ENCODE measurements at places on chromosomes 11 and 22. TPM values are rescaled to one million over a fixed set of nuclear protein-coding genes. Genes with fewer than 3 reads are reported as not detected.

DNA sequence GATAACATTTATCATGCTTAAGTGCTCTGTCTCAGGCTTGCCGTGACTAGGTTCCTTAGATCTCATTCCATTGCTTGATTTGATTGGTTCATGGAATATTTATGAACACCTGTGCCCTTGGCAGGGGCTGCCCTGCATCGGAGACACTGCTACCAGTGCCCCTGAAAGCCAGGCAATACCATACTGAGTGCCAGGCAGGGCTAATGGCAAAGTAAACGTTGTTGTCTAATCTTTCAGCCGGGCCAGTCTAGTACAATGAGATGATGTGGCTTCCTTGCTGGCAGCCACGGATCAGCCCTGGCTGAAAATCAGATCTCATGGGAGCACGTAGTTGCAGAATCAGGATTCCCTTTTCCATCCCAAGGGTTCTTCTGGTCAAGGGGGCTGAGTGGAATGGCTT, 5.0 kb upstream of the PGA3 start:
- DNase-seq = no peak

GRCh38 chr11:124108156-124108555, 7.1 kb upstream of the VWA5A start:
- no peak for DNase-seq

DNA sequence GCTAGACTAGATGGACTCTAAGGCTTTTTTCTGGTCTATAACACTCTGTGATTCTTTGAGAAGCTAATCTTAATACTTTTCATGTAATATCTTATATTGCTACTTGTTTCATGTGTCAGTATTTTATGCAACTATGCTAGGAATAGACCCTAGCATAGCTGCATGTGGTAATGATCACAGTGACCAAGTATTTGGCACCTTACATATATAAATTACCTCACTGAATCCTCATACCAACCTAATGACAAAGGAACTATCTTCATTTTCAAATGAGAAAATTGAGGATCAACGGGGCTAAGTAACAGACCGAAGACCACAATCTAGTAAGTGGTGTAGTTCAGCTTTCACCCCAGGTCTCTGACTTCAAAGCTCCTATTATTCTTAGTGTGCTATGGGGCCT, 327.3 kb upstream of the PITPNB start:
- no peak for DNase-seq

GRCh38 chr22:27331526-27332281, 469.9 kb downstream of the MN1 start:
- peak; percentile 80 for DNase-seq

DNA sequence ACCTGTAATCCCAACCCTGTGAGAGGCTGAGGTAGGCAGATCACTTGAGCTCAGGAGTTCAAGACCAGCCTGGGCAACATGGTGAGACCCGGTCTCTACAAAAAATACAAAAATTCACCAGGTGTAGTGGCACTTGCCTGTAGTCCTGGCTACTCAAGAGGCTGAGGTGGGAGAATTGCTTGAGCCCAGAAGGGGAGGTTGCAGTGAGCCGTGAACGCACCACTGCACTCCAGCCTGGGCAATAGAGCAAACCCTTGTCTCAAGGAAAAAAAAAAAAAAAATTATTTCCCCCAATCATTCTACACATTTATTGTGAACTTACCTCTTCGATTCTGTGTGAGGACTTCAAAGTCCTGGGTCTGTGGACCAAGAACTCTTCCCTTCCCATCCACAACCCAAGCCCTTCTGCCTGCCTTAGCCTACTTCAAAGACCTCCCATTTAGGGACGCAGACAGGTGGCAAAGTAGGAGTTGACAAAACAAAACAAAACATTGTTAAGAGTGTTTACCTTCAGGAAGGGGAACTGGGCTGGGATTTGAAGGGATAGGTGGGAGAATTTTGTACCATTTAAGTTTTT, 3.8 kb upstream of the WEE1 start:
- no peak for DNase-seq

DNA sequence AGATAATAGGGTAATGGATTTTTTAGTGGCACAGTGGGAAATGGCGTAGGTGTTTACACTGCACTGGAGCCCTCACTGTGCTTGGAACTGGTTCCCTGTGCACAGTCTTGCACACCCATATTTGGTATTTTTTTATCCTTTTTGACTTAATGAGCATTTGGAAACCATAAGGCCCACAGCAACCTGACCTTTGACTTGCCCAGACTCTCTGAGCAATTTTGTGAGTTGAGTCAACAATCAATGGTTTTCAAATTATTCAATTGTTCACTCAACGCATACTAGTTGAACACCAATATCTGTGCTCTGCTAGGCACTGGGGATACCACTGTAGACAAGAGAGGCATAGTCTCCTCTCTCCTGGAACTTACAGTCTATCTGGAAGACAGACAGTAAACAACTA, 14.3 kb downstream of the CD44 start:
- DNase-seq = no peak

DNA sequence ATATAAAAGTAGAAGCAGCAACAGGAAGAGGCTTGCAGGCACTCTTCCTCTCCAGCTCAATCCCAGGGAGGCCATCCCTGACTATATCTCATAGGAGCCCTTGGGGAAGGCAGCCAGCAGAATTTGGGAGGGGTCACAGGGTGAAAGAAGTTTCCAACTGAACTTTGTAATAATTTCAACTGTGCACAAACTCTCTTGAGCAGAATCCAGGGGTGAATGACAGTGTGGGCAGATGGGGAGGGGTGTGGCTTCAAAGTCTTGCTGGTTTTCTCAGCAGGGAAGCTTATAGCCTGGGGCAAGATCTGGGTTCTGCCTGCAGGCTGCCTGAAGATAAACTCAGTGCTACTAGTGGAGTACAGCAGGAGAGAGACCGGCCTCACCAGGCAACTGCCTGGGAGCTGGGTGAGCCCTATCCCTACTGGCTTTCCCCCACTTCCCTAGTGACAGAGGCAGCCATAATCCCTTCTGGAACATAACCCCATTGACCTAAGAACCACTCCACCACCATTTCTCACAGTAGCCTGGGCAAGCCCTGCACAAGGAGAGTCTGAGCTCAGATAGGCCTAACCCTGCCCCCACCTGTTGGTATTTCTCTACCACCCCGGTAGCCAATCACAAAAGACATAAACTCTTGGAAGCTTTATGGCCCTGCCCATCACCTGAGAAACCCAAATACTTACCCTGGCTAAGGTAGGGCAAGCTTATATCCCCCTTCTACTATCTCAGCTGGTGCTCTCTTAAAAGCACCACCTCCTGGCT, 17.8 kb upstream of the TTC12 start:
- DNase-seq = peak; percentile 52

GRCh38 chr11:32713496-32713895, 81.0 kb downstream of the CCDC73 start:
- no peak for DNase-seq

GRCh38 chr11:2375964-2376551, 1.1 kb upstream of the CD81 start:
- peak; percentile 32 for DNase-seq

DNA sequence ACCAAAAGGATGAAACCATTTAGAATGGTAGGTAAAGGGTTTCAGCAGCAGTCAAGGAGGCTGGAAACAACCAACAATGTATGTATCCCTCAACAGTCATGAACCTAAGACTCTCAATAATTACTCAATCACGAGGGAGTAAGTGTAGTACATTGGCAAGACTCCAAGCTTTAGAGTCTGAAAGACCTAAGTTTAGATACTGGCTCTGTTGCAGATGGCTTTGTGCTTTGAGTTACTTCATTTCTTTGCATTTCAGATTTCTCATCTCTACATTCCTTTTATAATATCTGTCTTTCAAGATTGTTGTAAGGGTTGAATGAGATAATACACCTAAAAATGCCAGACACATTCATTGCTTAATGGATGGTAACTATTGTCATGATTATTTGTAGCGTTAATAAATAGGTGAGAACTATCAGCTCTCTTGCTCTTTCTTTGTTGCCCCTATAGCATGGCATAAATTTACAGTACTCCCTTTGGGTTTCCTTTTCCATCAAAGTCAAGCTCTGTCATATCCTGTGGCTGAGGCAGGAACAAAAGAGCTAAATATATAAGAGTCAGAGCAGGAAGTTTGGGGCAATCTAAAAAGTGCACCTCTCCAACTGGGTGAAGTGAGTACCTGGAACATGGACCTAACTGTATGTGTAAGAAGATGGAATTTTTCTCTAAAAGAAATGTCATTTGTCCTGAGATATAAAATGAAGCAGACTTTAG, 228.2 kb upstream of the ZC3H12C start:
- no peak for DNase-seq

GRCh38 chr22:42380769-42381551, 51.2 kb downstream of the NFAM1 start:
- peak; percentile 38 for DNase-seq

DNA sequence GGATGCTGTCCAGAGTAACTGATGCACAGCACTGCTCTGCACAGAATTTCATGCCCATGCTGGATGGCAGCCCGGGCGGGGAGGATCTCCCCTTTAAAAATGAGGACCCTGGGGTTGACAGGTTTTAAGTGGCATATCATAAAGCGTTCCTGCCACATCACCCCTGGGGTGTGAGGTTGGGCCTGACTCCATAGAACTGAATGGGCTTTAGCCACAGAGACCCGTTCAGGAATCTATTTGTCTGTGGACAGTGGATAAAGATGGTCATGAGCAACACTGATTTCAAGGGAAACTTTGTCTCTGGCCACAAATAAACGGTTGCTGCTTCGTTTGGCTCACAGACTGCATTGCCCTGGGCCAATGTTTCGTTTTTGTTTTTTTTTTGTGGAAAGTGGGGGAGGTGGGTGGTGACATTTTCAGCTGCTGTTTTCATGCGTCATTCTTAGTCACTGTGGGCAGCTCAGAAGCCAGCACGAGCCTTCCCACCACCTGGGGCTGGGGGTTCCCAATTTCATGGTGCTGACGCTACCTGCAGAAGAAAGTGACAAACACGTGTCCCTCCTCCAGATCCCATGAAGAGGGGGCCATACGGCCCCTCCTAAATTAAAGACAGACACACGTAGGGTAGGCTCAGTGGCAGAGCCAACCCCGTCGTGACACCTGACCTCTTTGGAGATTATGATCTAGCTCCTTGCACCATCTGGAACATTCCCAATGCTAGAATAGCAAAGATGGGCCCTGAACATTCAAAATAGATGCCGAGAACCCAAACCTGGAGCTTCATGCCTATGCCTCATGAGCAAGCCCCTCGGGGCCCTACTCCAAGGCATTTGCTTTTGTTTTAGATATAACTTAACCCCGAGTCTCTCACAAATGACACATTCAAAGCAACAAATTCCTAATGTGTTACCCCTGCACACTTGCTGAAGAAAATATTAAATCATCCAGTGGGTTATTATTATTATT, 54.8 kb upstream of the PHF21B start:
- DNase-seq = no peak

DNA sequence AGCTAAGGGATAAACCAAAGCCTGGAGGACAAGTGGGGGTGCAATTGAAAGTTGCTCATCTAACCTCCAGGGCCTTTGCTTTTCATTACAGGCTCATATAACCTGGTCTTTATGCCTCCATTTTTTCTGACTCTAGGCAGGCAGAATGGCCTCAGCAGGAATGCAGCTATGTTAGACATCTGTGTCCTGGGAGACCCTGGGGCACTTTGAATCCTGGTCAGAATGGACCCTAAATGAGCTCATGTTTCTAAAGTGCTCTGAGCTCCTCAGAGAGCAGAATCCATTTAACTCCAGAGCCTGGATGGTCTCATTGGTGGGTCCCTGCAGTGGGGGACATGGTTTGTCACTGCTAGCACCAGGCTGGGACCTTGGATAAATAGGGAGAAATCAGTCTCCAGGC, 177.3 kb downstream of the KIRREL3 start:
- DNase-seq = no peak

DNA sequence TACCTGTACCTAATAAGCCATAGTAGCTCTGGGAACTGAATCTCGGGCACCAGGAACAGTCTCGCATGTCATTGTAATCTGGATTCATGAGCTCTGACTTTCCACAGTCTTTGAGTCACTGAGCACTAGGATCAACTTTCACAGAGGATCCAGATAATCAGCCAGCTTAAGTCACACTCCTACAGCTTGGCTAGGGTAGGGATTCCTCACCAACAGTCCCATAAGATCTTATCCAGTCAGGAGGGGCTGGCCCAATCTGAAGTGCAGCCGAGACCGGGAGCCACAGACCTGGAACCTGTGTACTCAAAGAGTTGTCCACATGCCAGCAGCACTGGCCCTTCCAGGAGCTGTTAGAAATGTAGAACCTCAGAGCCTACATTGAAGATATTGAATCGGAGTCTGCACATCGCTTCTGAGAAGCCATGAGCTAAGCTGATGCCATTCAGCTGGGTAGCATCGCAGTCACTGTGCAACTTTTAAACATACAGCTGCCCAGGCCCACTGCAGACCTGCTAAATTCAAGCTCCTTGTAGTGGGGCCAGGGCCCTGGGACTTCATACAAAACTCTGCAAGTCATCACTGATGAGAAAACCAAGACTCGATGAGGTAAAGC, 538.8 kb upstream of the B3GAT1 start:
- no peak for DNase-seq

- peak; percentile 67 for DNase-seq
These were observed 605 bp upstream of the COPB1 start for GRCh38 chr11:14500181-14500651.

DNA sequence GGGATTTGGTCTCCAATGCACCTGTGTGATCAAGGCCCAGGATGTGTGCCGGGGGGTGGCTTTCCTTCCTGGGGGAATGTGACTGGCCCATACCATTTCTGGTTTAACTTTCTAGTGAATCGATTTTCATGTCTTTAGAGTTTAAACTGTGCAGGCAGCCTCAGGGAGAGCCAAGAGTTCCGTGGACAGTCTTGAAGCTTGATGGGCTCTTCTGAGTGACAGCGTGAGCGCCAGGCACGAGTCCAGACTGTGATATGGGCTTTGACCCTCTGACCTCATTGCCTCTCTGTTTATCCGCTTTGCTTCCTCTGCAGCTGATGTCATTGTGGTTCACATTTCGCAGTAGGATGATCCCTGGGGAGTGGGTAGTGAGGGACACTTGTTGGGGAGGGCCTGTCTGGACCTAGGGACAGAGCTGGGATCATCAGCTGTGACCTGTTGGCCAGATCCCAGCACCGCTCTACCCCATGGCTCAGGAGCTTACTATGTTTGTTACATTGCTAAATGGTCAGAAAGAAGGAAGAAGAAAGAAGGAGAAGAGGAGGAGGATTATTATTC, 80.6 kb upstream of the CLDN5 start:
- no peak for DNase-seq

GRCh38 chr11:16945671-16946469, 68.3 kb downstream of the PLEKHA7 start:
- DNase-seq = peak; percentile 75

DNA sequence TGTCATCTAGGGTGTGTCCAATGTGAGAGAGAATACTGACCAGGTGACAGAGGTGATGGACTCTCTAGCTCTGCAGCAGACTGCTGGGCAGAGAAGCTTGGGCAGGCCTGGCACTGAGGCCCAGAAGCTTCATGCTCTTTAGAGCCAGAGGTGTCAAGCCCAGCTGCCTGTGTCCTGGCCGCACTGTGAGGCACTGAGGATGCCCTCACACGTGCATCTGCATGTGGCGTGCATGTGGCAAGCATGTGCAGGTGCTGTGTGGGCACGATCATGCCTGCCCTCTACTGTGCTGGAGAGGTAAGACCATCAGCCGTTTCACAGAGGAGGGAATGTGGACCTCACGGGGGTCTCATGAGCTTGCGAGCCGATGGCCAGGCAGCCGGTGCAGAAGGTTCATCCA, 15.8 kb upstream of the TXNRD2 start:
- no peak for DNase-seq

Gene AIFM3
- 1.0 TPM for total RNA-seq

Gene ANKK1
- not detected for total RNA-seq

Gene ARCN1
- 138 TPM for total RNA-seq

Gene OSBP2
- 12.3 TPM for total RNA-seq

Gene SYT8
- total RNA-seq = not detected

Gene CRYAB
- total RNA-seq = 5,673 TPM

Gene KRTAP5-2
- total RNA-seq = not detected

Gene SLC22A24
- not detected for total RNA-seq

Gene SCGB2A2
- total RNA-seq = not detected

Gene OR8D4
- 0.20 TPM for total RNA-seq

Gene SLC17A6
- total RNA-seq = not detected
